Naive thymus-derived CD4-positive, alpha-beta T cell (primary cell): ENCODE measurements at places on chromosomes 5 and 9. TPM values are rescaled to one million over a fixed set of nuclear protein-coding genes. Genes with fewer than 3 reads are reported as not detected.

Gene CER1
- not detected for polyA plus RNA-seq

DNA sequence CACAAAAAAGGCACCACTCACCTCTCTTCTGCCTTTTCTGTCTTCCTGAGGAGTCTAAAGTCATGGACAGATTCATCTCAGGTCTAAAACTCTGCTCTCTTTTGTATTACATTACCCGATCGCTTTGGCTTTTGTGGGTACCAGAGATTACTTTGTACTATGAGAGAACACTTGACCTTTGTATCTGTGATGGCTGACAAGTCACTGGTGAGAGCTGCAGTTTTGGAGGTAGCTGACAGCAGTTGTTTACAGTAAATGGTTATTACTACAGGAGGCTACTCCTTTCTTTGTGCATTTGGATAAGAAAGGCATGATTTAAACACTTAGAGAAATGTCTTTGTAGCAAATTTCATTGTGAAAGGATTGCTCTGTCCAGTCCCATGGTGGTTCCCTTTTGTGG is 307.3 kb downstream of the FBXL17 start:
- DNase-seq = no peak
- no peak overlapping the region for H3K27ac ChIP-seq
- H3K27me3 ChIP-seq = no peaks in the 10 kb centered on the region
- H3K36me3 ChIP-seq = no peaks in the 10 kb centered on the region
- no peak overlapping the region for H3K4me3 ChIP-seq

DNA sequence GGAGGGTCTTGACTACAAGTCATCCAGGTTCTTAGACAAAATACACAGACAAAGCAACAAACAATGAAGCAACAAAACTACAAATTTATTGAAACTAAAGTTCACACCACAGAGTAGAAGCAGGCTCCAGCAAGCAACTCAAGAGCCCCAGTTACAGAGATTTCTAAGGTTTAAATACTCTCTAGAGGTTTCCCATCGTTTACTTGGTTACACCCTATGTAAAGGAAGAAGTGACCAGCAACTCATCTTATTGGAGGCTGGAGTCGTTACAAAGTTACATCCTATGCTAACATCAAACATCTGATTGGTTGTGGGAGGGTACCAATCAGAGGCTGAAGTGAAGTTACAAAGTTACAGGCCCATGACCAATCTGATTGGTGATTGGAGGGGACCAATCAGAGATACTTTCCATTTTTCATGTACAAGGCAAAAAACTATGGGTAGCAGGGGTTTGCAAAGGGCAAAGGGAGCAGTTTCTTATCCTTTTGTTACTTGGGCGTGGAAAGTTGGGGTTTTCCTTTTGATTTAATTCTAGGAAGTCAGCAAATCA is 2292.6 kb upstream of the C9orf72 start:
- H3K4me1 ChIP-seq = no peaks in the 10 kb centered on the region
- H3K27me3 ChIP-seq = no peaks in the 10 kb centered on the region
- no peak overlapping the region for H3K27ac ChIP-seq
- no peak for DNase-seq
- H3K4me3 ChIP-seq = no peak overlapping the region

GRCh38 chr5:152147286-152147685 is 222.6 kb upstream of the GLRA1 start:
- DNase-seq = no peak
- H3K4me3 ChIP-seq = no peak overlapping the region
- no peaks in the 10 kb centered on the region for H3K36me3 ChIP-seq
- no peak overlapping the region for H3K27ac ChIP-seq

DNA sequence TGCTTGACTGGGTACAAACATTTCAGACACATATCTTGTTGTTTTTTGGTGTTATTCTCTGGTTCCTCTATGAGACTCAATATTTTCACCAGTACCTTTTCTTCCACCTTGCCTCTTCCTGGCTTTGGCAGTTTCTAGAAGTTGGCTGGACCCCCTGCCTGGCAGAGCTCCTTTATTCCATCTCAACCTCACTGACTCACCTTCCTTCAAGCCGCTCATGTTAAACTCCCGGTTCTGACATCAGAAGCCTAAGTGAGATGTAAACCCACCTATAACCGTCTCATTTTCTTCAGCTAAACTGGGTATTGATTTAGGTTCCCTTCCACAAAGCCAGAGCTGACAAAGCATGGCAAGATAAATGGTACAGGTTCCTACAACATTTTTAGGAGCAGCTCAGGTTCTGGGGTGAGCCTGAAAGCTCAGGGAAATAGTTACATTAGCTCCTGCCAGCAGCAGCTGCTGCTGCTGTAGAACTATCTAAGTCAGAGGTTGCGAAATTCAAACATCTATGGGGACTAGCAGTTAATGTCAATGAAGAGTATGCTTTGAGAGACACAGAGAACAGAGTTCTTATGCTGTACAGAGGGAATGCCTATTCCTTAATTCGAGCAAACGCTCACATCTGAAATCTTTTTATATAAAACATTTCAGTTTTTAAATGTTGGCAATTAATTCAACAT is 197.1 kb upstream of the NR3C1 start:
- H3K27ac ChIP-seq = no peak overlapping the region
- no peak overlapping the region for H3K4me3 ChIP-seq
- no peaks in the 10 kb centered on the region for H3K27me3 ChIP-seq
- no peak for DNase-seq
- H3K36me3 ChIP-seq = no peaks in the 10 kb centered on the region

DNA sequence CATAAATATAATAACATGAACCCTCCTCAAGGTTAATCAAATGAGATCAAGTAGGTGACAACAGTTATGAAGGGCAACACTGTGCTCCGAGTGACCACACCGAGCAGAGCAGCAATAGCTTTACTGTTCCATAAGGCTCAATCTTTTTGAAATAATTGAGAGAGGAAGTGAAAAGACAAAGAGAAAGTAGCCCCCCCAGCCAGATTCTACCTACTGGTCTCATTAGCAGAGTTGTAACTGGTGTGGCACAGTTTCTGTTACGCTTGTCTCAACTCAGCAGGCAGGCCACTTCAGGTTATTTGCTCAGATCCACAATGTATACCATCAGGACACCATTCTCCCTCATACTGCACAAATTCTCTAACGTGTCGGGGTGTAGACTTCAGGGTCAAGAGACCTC is 14.0 kb downstream of the PRUNE2 start:
- no peak overlapping the region for H3K27ac ChIP-seq
- DNase-seq = no peak
- no peaks in the 10 kb centered on the region for H3K27me3 ChIP-seq
- H3K36me3 ChIP-seq = no peaks in the 10 kb centered on the region

DNA sequence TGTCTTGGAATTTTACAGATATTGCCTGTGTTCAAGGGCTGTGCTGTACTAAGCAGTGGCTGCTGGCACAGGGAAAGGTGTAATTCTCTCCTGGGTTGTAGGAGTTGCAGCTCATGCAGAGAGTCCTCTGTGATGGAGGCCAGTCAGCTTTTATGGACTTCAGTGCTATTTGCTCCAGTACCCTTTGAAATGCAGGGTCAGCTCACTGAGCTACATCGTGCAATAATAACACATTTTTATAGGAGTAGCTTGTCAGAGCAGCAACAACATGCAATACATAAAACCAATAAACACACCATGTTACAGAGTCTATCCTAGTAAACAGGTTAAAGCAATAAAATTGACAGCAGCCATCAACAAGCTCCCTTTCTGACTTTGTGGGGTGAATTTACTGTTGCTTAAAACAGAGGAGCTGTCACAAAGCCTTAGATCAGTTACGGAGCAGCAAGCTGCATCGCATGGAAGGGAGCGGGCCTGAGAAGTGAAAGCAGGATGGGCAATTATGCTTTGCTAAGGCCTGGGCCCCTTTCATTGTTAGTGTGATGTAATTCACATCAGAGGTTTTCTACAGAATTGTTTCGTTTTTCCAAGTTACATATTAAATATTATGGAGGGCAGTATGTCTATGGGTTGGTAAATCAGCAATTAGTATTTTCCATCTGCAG is 16.8 kb downstream of the CD180 start:
- no peak overlapping the region for H3K27ac ChIP-seq
- H3K36me3 ChIP-seq = no peaks in the 10 kb centered on the region
- H3K27me3 ChIP-seq = no peaks in the 10 kb centered on the region

GRCh38 chr5:61689153-61689846 is 357.2 kb downstream of the ZSWIM6 start:
- H3K27me3 ChIP-seq = no peaks in the 10 kb centered on the region
- H3K27ac ChIP-seq = no peak overlapping the region
- H3K4me1 ChIP-seq = no peaks in the 10 kb centered on the region
- H3K4me3 ChIP-seq = no peak overlapping the region
- H3K36me3 ChIP-seq = no peaks in the 10 kb centered on the region

- no peaks in the 10 kb centered on the region for H3K4me1 ChIP-seq
- no peak for DNase-seq
- no peaks in the 10 kb centered on the region for H3K27me3 ChIP-seq
- no peaks in the 10 kb centered on the region for H3K36me3 ChIP-seq
- no peak overlapping the region for H3K4me3 ChIP-seq
Measured at GRCh38 chr5:111735583-111736270, 21.3 kb downstream of the NREP start.

Gene BAAT
- not detected for polyA plus RNA-seq

Gene FLT4
- polyA plus RNA-seq = 0.68 TPM

DNA sequence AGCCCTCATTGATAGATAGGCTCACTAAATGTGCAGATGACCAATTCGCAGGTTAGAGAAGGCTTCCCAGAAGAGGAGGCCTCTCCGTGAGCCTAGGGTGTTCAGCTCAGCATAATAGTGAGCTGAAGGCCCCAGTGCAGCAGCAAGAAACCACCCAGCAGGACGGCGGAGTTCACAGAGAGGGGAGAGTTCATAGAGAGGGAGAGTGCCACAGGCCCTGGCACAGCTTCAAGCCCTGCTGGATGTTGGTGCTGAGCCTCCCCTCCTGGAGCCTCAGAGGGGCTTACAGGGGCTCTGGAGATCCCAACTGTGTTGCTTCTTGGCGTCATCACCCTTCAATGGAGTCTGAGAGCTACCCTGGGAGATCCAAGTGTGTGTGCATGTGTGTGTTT is 2.1 kb downstream of the SLC22A5 start:
- no peak for DNase-seq
- no peak overlapping the region for H3K4me3 ChIP-seq
- H3K27ac ChIP-seq = no peak overlapping the region
- H3K36me3 ChIP-seq = no peaks in the 10 kb centered on the region
- peaks cover 11% of the 10 kb centered on the region for H3K4me1 ChIP-seq

DNA sequence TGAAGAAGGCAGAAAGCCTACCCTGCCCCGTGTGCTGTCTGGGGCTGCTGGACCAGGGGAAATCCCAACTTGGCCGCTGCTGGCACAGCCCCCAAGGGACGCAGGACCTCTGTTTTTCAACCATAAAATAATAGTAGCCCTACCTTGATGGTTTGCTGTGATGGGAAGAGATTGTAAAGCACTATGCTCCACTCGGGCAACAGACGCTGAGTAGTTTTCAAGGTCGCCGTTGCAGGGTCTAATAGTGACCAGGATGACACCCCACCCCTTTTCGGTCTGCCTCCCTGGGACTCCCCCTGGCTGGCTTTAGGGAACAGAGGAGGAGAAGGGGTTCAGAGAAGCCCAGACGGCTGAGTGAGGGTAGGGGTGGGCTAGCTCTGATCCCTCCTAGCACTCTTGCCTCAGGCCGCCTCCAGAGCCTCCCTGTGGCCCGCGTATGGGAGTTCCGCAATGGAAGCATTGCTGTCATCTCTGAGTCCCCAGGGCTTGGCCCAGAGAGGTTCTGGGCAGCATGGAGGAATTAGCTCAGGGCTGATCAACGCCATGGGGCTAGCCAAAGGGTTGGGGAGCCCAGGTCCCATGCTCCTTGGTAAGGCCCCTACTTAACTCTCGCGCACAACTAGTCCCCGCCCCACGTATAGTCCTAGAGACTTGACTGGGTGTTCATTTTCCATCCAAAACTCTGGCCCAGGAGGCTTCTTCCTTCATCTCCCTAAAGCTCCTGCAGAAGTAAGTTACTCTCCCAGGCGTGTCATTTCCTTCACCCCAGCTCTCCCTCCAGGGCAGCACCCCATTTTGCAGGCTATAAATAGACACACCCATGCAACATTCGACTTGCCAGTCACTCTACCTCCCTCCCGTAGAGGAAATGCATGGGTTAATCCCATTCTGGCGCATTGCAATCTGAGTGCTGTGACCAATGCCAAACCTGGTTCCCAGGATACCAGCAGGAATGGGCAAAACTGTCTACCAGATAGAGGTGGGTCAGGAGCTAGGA is 1.1 kb upstream of the IRF1 start:
- no peaks in the 10 kb centered on the region for H3K27me3 ChIP-seq
- peak overlapping the region; percentile 99 for H3K27ac ChIP-seq
- H3K4me1 ChIP-seq = peaks cover 50% of the 10 kb centered on the region
- peak overlapping the region; percentile 66 for H3K4me3 ChIP-seq

Gene SPATA31C2
- not detected for polyA plus RNA-seq

GRCh38 chr9:130331573-130331972 is 66.0 kb downstream of the HMCN2 start:
- no peak overlapping the region for H3K4me3 ChIP-seq
- no peaks in the 10 kb centered on the region for H3K4me1 ChIP-seq
- H3K36me3 ChIP-seq = no peaks in the 10 kb centered on the region
- H3K27ac ChIP-seq = no peak overlapping the region

DNA sequence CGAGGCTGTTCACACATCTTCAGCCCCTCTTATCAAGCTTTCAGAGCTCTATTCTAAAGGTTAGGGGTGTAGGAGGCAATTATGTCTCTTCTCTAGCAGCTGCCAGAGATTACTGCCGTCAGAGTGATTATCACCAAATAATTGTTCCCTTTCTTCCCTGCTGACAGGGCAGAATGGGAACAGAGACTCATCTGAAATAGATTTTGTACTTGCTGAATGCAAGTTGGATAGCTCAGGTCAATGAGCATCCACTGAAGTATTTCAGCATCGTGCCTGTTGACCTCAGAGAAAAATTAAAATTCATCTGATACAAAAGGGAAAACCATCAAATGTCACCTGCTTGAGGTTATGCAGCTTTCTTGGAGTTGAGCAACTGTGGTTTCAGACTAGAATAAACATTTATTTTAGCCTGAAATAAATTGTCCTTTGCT is 213.7 kb upstream of the MAP3K1 start:
- DNase-seq = no peak
- H3K4me3 ChIP-seq = no peak overlapping the region
- H3K27me3 ChIP-seq = no peaks in the 10 kb centered on the region
- H3K27ac ChIP-seq = no peak overlapping the region

DNA sequence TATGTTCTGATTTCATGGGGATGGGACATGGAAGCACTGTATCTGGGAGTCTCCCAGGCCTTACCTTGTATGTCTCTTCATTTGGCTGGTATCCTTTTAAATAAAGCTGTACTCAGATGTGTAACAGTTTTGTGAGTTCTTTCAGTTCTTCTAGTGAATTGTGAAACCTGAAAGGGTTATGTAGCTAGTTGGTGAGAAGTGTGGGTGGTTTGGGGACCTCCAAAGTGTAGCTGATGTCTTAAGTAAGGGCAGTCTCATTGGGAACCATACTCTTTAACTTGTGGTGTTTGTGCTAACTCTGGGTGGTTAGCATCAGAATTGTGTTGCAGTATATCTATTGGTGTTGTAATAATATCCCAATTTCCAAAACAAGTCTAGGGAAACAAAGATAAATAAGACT is 166.9 kb upstream of the CCNH start:
- no peak for DNase-seq
- H3K4me3 ChIP-seq = no peak overlapping the region
- no peak overlapping the region for H3K27ac ChIP-seq
- H3K36me3 ChIP-seq = no peaks in the 10 kb centered on the region
